Osteoblast (primary cell): ENCODE measurements at places on chromosomes 12 and 14. TPM values are rescaled to one million over a fixed set of nuclear protein-coding genes. Genes with fewer than 3 reads are reported as not detected.

Gene GPRC5A
- 2.7 and 4.7 TPM in 2 replicates for total RNA-seq

Gene ZNF605
- 10.9 and 13.6 TPM in 2 replicates for total RNA-seq

GRCh38 chr12:111046896-111047295 lies 126.5 kb upstream of the MYL2 start:
- H3K27ac ChIP-seq = no peak overlapping the region
- H3K27me3 ChIP-seq = no peaks in the 10 kb centered on the region
- H3K4me3 ChIP-seq = no peak overlapping the region
- no peaks in the 10 kb centered on the region for H3K4me1 ChIP-seq
- DNase-seq = no peak
- H3K36me3 ChIP-seq = no peaks in the 10 kb centered on the region

- no peaks in the 10 kb centered on the region for H3K27me3 ChIP-seq
- no peaks in the 10 kb centered on the region for H3K4me1 ChIP-seq
- no peaks in the 10 kb centered on the region for H3K36me3 ChIP-seq
- DNase-seq = no peak
- H3K27ac ChIP-seq = no peak overlapping the region
- no peak overlapping the region for H3K4me3 ChIP-seq
These were observed 51.1 kb upstream of the TCL1A start for GRCh38 chr14:95765051-95765450.

- H3K4me3 ChIP-seq = peak overlapping the region; percentile 17
- H3K4me1 ChIP-seq = peaks cover 36% of the 10 kb centered on the region
- H3K27me3 ChIP-seq = no peaks in the 10 kb centered on the region
- peaks cover 43% of the 10 kb centered on the region for H3K36me3 ChIP-seq
These were observed 8.1 kb downstream of the LGALS3 start for GRCh38 chr14:55136885-55137786.

DNA sequence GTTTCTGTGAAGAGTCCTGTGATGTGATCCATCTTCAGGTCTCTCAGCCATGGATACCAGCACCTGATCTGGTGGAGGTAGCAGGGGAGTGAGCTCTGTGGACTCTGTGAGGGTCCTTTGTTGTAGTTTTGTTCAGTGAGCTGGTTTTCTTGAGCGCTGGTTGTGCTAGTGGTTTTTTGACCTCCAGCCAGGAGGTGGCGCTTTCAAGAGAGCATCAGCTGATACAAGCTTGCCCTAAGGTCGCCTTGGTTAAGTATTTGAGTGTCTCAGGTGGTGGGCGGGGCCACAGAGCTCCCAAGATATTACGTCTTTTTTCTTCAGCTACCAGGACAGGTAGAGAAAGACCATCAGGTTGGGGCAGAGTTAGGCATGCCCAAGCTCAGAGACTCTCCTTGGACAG lies 139.7 kb downstream of the TTLL5 start:
- no peaks in the 10 kb centered on the region for H3K27me3 ChIP-seq
- no peak overlapping the region for H3K4me3 ChIP-seq
- DNase-seq = no peak
- no peak overlapping the region for H3K27ac ChIP-seq
- no peaks in the 10 kb centered on the region for H3K4me1 ChIP-seq

DNA sequence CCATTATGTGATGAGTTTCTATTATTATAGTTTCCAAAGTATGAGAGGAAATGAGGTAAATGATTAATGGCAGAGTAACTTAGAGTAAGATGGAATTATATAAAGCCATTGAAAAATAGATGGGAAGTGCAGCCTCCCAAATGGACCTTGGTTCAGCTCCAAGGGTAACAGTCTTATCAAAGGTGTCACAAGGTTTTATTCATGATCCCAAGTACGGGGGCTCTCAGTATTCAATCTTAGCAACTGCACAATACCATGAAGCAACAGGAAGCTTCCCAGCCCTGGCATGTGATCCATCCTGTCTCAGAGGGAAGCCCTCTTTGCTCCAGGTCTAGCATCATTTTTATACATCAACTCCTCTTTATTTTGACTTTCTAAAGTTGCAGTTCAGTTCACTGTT lies 948.2 kb downstream of the GALC start:
- no peak overlapping the region for H3K27ac ChIP-seq
- H3K4me3 ChIP-seq = no peak overlapping the region
- DNase-seq = no peak
- no peaks in the 10 kb centered on the region for H3K27me3 ChIP-seq
- H3K36me3 ChIP-seq = no peaks in the 10 kb centered on the region
- H3K4me1 ChIP-seq = no peaks in the 10 kb centered on the region

GRCh38 chr14:61470261-61470960 lies 149.0 kb downstream of the PRKCH start:
- peak; percentile 81 for DNase-seq
- peak overlapping the region; percentile 94 for H3K27ac ChIP-seq
- no peaks in the 10 kb centered on the region for H3K27me3 ChIP-seq
- no peaks in the 10 kb centered on the region for H3K36me3 ChIP-seq
- peaks cover 54% of the 10 kb centered on the region for H3K4me1 ChIP-seq

GRCh38 chr14:105913861-105914260 lies 387.5 kb downstream of the TMEM121 start:
- no peaks in the 10 kb centered on the region for H3K4me1 ChIP-seq
- peak; percentile 49 for DNase-seq
- H3K4me3 ChIP-seq = no peak overlapping the region
- H3K36me3 ChIP-seq = no peaks in the 10 kb centered on the region

- H3K4me1 ChIP-seq = no peaks in the 10 kb centered on the region
- H3K36me3 ChIP-seq = no peaks in the 10 kb centered on the region
- no peaks in the 10 kb centered on the region for H3K27me3 ChIP-seq
- no peak overlapping the region for H3K27ac ChIP-seq
- DNase-seq = no peak
These were observed 101.5 kb downstream of the NTF3 start for GRCh38 chr12:5533368-5533767.

DNA sequence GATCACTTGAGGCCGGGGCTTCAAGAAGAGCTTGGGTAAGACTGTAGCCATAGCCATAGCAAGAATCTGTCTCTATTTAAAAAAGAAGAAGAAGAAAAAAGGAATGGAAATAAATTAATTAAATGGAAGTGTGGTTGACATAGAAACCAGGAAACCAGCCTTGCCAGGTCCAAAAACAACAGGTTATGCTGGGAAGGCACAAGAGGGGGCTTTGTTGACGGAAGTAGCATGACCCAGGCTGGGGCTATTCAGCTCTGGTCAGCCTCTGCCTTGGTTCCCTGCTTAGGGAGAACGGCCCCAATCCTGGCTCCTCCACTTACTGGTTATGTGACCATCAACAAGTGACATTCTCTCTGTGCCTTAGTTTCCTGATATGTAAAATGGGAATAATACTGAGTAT lies 14.4 kb upstream of the GPR68 start:
- no peaks in the 10 kb centered on the region for H3K27me3 ChIP-seq
- no peak overlapping the region for H3K27ac ChIP-seq
- DNase-seq = no peak
- H3K4me3 ChIP-seq = no peak overlapping the region
- H3K36me3 ChIP-seq = no peaks in the 10 kb centered on the region
- H3K4me1 ChIP-seq = no peaks in the 10 kb centered on the region

Gene C14orf132
- 40.2 and 41.5 TPM in 2 replicates for total RNA-seq

Gene GALNT9
- total RNA-seq = 0.36 and 1.2 TPM in 2 replicates

DNA sequence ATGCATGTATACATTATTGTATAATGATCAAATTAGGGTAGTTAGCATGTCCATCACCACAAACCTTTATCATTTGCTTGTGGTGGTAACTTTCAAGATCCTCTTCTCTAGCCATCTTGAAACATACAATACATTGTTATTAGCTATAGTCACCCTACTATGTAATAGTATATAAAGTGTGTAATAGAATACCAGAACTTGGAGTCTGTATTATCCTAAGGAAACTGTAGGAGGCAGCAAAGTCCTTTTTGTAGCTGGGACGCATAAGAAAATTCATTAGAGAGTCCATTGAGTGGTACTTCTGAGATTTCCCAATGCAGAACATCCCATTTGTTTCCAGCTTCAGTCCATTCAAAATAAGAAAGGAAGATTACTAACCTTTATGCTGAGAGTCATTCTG lies 325.9 kb upstream of the LRFN5 start:
- H3K27me3 ChIP-seq = no peaks in the 10 kb centered on the region
- no peak overlapping the region for H3K4me3 ChIP-seq
- no peak for DNase-seq
- H3K36me3 ChIP-seq = no peaks in the 10 kb centered on the region
- no peaks in the 10 kb centered on the region for H3K4me1 ChIP-seq

Gene ANKS1B
- 2.2 and 2.4 TPM in 2 replicates for total RNA-seq

Gene LALBA
- not detected in 2 replicates for total RNA-seq

Gene HOXC9
- total RNA-seq = 8.3 and 11.6 TPM in 2 replicates

DNA sequence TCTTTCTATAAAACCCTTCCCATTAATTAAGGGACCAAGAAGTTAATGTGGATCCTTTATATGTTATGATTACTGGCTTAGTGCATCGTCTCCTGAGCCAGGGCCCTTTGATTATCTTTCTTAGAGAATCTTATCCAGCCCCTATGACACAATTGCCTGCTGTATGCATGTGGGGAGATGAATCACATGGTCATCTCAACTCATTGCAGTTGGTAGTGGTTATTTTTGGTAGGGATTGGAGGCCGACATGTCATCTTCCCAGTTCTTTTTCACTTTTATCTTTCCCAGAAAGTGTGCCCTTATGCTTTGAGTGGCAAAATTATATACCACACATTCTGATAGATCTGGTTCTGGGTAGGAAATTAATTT lies 26.0 kb downstream of the ZNF664 start:
- H3K36me3 ChIP-seq = peaks cover 19% of the 10 kb centered on the region
- H3K4me1 ChIP-seq = peaks cover 32% of the 10 kb centered on the region
- H3K27ac ChIP-seq = no peak overlapping the region
- peak; percentile 80 for DNase-seq
- no peaks in the 10 kb centered on the region for H3K27me3 ChIP-seq

- no peak overlapping the region for H3K27ac ChIP-seq
- H3K36me3 ChIP-seq = no peaks in the 10 kb centered on the region
- peaks cover 8% of the 10 kb centered on the region for H3K4me1 ChIP-seq
- H3K4me3 ChIP-seq = peak overlapping the region; percentile 45
- H3K27me3 ChIP-seq = no peaks in the 10 kb centered on the region
These were observed 17.4 kb upstream of the CHFR start for GRCh38 chr12:132904718-132905328.

Gene ATP5MC2
- 93.1 and 95.9 TPM in 2 replicates for total RNA-seq

Gene NPFF
- not detected in 2 replicates for total RNA-seq

Gene FAM222A
- 0.29 and 0.36 TPM in 2 replicates for total RNA-seq

GRCh38 chr14:98754343-98755020 lies 517.5 kb downstream of the BCL11B start:
- H3K4me1 ChIP-seq = no peaks in the 10 kb centered on the region
- H3K27ac ChIP-seq = no peak overlapping the region
- no peaks in the 10 kb centered on the region for H3K27me3 ChIP-seq
- DNase-seq = no peak
- no peaks in the 10 kb centered on the region for H3K36me3 ChIP-seq

Gene IAPP
- not detected in 2 replicates for total RNA-seq

GRCh38 chr12:91203610-91204009 lies 21.0 kb upstream of the DCN start:
- no peaks in the 10 kb centered on the region for H3K36me3 ChIP-seq
- H3K4me1 ChIP-seq = peaks cover 6% of the 10 kb centered on the region
- DNase-seq = no peak
- H3K4me3 ChIP-seq = no peak overlapping the region
- no peaks in the 10 kb centered on the region for H3K27me3 ChIP-seq

DNA sequence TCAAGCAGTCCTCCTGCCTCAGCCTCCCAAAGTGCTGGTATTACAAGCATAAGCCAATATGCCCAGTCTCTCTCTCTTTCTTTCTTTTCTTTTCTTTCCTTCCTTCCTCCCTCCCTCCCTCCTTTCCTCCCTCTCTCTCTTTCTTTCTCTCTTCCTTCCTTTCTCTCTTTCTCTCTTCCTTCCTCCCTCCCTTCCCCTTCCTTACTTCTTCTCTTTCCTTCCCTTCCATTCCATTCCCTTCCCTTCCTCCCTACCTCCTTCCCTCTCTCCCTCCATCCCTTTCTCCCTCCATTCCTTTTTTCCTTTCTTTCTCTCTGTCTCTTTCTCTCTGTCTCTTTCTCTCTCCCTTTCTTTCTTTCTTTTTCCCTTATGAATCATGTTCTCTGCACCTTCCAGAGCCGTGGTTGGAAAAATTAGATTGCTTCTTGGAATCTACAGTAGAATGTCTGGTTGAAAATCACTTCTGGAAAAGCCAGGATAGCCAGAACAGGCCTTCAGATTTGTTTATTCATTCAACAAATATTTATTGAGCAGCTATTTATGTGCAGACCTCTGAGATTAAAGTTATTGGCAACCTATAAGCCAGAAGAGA lies 68.4 kb upstream of the ARHGAP5 start:
- H3K36me3 ChIP-seq = no peaks in the 10 kb centered on the region
- DNase-seq = no peak
- peaks cover 15% of the 10 kb centered on the region for H3K4me1 ChIP-seq
- no peaks in the 10 kb centered on the region for H3K27me3 ChIP-seq

Gene PTCSC3
- total RNA-seq = not detected in 2 replicates

DNA sequence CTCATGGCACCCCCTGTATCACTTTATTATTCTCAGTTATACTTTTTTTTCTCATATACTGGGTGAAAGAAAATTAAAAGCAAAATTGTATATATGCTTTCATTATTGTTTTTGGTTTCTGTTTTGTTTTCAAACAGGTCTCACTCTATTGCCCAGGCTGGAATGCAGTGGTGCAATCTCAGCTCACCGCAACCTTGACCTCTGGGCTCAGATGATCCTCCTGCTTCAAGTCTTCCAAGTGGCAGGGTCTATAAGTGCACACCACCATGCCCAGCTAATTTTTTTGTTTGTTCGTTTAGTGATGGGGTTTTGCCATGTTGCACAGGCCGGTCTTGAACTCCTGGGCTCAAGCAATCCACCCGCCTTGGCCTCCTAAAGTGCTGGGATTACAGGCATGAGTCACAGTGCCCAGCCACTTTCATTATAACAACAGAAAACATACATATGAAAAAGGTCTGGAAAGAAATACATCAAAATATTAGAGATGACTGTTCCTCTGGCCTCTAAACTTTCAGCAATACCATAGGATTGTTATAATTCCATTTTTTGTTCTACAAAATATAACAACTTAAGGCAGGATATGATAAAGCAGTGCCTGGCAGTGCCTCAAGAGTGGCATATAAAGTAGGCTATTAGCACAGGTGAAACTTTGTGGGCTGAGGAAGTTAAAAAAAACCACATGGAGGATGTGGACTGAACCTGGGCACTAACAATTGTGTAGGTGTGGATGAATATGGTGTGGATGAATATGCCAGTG lies 5.8 kb upstream of the NTN4 start:
- no peak overlapping the region for H3K4me3 ChIP-seq
- H3K36me3 ChIP-seq = no peaks in the 10 kb centered on the region
- DNase-seq = no peak
- H3K27me3 ChIP-seq = no peaks in the 10 kb centered on the region

DNA sequence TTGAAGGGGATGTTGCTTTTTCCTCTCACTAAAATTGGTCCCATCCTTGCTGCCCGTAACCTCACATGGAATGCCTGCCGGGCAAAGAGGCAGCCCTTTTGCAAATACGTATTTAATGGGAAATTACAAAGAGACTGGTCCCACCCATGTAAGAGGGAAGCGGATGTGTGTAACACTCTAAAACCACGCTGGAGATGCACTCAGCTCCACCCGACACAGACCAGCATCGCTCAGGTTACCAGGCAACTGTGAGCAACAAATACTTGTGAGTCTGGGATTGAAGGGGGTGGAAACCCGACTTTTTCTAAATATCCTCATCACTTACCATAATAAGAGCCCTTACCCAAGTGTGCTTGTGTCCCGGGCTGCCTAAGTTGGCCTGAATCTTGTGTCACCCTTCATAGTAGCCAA lies 47.7 kb downstream of the ELK3 start:
- H3K27ac ChIP-seq = peak overlapping the region; percentile 82
- peaks cover 10% of the 10 kb centered on the region for H3K36me3 ChIP-seq
- peaks cover 39% of the 10 kb centered on the region for H3K4me1 ChIP-seq
- no peak overlapping the region for H3K4me3 ChIP-seq
- no peaks in the 10 kb centered on the region for H3K27me3 ChIP-seq
